ENCODE measurements at places on chromosomes 7 and 10.

GRCh38 chr7:15503603-15504290, 58.1 kb downstream of the AGMO start:
- no peak for DNase-seq

DNA sequence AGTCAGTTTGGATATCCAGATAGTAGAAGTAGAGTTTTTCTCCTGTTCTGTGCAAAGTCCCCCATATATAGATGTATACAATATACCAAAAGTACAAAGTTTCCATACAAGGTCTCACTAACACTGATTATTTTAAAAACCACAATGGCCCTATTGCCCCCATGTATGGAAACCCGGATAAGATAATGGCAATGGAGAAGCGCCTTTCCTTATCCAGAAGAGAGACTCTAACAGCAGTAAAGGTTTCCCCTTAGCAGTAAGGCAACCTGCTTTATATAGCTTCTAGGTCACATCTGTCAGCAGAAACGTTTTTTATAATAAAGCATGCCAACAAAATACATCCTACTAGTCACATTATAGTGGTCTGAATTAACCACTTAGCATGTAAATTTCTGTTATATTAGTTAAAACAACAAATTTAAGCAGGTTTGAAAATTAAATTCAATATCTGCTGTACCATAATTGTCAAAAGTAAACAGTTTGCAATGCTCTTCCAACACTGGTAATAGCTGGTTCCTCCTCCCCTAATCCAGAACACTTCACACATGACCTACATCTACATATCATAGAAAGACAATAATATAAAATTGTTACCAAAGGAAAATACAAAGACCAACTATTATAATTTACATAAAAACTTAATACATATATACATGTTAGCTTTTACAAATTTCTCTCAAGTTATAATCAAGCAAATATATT, 22.4 kb downstream of the USP6NL start:
- DNase-seq, result no peak

- no peak for DNase-seq
These were observed 74.1 kb upstream of the KCNMA1 start for GRCh38 chr10:77711683-77712049.

DNA sequence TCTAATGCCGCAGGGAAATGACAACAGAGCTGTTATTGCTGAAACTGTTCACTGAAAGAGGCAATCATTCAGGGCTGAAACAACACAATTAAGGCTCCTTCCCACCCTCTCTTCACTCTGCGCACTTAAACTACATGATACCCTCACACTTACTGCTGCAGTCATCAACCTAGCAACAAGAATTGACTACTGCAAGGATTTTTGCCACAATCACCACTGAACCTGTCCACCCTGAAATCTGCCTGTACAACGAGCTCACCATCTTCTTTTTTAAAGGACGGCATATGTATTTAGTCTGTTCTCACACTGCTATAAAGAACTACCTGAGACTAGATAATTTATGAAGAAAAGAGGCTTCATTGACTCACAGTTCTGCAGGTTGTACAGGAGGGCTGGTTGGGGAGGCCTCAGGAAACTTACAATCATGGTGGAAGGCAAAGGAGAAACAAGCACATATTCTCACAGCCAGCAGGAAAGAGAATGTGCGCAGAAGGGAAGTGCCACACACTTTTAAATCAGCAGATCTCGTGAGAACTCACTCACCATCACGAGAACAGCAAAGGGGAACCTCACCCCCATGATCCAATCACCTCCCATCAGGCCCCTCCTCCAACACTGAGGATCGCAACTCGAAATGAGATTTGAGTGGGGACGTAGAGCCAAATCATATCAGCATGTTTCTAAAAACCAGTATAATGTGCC, 131.7 kb downstream of the SORCS1 start:
- no peak for DNase-seq

DNA sequence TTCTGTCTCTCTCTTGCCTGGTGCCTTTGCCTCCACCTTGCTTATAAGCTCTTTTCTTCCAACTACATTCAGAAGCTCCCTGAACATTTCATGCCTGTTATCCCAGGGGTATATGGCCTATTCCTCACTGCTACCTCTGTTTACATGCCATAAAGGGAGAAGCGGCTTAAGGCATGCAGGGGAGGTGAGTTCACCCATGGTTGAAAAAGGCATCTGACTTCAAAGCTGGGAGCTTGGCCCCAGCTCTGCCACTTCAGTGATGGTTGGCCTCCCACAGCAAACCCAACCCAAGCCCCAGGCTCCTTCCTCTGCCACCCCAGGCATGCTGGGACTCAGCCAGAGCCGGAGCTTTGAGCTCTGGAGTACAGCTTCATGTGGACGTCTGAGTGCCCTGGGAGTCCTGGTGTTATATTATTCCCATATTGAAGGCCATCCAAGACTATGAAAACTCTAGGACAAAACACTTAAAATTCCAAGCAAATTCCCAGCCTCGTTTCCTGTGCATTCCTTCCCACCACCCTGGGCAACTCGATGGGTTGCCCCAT, 468.6 kb upstream of the ZMIZ1 start:
- no peak for DNase-seq

DNA sequence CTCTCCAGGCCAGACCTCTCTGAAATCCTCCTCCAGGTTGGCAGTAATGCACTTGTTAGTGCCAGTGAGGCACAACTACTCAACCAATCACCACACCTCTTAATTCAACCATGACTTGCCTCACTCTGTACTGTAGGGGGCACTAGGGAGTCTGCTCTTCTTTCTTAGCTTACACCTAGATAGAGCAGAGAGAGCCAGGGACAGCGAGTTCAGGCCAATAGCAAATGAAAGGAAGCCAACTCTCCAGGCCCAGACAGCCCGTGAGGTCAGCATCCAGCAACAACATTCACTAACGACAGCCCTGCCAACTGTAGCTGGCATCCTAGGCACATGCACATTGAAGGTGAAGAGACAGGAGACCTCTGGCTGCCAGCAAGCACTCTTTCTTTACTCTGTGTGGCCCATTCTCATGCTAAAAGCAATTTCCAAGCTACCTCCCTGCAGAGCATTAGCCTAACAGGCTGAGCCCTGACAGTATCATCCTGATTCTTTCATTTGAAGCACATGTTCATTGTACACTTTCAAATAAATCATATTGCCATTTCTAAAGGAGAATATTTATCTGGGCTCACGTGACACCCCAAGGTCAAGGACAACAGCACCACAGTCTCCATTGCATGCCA, 136.3 kb downstream of the DPY19L1 start:
- no peak for DNase-seq
